ENCODE measurements at places on chromosomes 3 and 15.
A peak's percentile ranks its signal among the peaks of the same experiment; 100 is the strongest.

- no peak for DNase-seq
These were observed 292 bp downstream of the USP4 start for GRCh38 chr3:49339581-49339940.

- no peak for DNase-seq
These were observed 949.0 kb upstream of the SEMA6D start for GRCh38 chr15:46768287-46768686.

- no peak for DNase-seq
These were observed 608.4 kb upstream of the CFAP20DC start for GRCh38 chr3:59658274-59658673.

DNA sequence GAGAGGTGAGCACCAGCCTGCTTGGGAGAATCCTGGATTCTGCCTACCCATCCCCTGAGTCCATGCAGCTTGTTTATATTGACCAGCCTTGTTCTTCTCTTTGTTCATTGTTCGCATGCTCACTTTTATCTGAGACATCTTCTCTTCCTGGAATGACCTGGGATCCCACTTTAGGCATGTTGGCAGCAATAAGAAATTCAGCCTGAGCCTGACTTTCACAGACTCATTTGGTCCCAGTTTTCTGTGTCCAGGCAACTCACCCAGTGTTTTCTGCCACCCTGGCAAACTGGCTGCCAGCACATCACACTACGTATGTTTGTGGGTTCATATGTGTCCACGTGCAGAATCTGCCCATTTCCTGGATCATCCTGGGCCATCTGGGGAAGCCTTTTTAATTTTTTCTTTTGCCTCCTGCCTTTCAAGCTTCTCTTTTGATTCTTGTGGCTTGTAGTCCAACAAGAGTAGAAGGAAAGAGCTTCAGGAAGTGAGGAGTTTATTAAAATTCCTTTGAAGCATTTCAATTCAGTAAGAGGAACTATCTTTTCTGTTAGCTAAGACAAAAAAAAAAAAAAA, 199.9 kb downstream of the FNDC3B start:
- no peak for DNase-seq

- DNase-seq, result no peak
These were observed 106.1 kb upstream of the FRMD4B start for GRCh38 chr3:69491975-69492374.

- no peak for DNase-seq
These were observed 448.7 kb downstream of the TAFA4 start for GRCh38 chr3:68483601-68484000.

- DNase-seq, result no peak
These were observed 43.4 kb upstream of the XCR1 start for GRCh38 chr3:46070595-46071093.

- DNase-seq, result no peak
These were observed 46.7 kb downstream of the AMOTL2 start for GRCh38 chr3:134327594-134327975.

DNA sequence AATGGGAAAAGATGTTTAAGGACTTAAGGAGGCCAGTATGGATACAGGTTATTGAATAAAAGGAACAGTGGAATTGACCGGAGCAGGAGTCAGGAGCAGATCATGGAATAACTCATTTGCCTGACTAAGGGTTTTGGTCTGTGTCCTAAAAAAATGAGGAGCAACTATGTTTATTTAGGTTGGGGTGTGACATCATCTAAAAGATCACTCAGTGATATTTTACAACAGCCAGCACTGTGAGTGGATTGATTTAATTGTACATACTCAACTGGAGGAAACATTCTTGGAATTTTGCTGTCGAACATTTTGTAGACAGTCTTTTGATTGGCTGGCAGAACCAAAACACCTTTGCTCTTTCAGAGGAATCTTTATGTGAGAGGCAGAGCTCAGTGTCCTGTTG, 348.6 kb upstream of the CDIN1 start:
- no peak for DNase-seq

GRCh38 chr15:67110958-67111864, 45.8 kb downstream of the SMAD3 start:
- DNase-seq, result no peak

- DNase-seq, result no peak
These were observed 76.5 kb downstream of the MYO1E start for GRCh38 chr15:59296181-59296617.

DNA sequence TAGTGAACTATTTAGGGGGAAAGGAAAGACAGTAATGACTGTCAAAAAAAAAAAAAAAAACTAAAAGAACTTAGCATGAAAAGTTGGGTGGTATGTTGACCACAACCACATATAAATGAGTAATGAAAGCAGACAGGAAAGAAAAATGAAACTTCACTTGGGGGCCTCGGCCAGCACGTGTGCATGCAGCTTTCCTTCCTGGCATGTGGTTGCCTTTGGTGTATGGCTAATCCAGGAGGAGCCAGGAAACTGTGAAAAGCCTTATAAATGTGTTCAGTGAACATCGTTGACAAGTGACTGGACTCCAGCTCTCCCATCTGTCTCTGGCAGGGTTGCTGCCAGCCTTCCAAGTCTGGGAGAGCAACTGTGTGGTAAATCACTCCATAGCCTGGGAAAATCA, 195.1 kb downstream of the DTWD1 start:
- DNase-seq, result peak; percentile 4

DNA sequence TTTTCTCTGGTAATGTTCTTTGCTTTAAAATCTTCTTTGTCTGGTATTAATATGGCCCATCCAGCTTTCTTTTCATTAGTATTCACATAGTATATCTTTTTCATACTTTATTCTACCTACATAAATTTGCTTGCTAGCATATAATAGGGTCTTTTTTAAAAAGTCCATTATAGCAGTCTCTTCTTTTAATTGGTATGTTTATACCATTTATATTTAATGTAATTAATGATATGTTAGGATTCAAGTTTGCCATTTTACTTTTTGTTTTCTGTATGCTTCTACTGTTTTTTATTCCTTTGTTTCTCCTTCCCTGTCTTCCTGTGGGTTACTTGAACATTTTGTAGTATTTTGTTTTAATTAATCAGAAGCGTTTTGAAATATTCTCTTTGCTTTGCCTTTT, 89.0 kb downstream of the CHCHD6 start:
- DNase-seq, result no peak

DNA sequence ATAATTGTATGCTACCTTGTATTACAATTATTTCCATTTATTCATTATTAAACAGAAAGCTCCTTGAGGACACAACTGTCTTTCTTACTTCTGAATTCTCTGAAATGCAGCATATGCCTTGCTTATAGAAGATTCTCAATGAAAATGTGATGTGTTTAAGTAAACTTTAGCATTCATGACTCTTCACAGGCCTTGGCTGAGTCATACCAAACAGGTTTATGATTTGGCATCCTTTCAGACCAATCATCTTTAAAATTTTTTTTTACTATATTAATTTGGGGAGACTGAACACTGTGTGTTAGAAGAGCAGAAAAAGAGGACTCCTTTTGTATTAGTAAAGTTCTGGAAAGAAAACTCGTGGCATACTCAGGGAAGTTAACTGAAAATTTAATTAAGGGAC, 6.4 kb upstream of the GALK2 start:
- DNase-seq, result no peak

- DNase-seq, result no peak
These were observed 229.0 kb upstream of the C2CD4B start for GRCh38 chr15:62394079-62394478.

DNA sequence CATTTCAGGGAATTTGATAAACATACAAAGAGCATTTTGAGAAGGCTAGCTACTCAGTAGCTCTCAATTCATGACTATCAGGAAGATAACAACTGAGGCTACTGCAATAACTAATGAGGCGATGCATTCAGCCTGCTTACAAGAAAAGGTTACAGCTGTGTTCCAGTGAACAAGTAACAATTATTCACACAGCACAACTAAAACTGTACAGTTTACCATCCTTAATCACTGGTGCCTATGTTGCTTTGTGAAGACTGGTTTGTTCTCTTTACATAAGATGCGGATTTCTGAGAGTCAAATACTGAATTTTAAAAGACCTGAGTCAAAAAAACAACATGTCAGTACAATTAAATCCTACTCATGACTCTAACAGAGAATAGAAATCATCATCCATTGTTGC, 526.3 kb downstream of the OTOL1 start:
- no peak for DNase-seq

GRCh38 chr3:185625784-185626183, 39.7 kb downstream of the SENP2 start:
- no peak for DNase-seq

GRCh38 chr3:26498271-26498670, 124.3 kb upstream of the LRRC3B start:
- DNase-seq, result no peak

DNA sequence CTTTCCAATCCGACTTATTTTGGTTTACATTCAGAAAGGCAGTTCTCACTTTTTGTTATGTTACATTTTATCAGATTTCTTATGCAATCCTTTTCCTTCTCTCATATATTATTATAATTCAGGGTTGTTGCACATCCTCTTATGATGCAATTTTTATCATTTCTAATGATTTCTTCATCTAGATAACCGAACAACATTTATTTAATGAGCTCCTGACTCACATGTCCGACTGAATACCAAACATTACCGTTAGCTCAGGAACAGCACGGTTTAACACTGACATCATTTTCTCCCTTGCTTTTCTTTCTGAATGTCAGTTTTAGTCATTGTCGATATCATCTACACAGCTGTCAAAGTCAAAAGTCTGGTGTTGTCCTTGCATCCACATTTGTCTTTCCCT, 199.2 kb downstream of the BCHE start:
- DNase-seq, result no peak

GRCh38 chr3:196772102-196772501, 32.4 kb downstream of the PAK2 start:
- DNase-seq, result no peak

DNA sequence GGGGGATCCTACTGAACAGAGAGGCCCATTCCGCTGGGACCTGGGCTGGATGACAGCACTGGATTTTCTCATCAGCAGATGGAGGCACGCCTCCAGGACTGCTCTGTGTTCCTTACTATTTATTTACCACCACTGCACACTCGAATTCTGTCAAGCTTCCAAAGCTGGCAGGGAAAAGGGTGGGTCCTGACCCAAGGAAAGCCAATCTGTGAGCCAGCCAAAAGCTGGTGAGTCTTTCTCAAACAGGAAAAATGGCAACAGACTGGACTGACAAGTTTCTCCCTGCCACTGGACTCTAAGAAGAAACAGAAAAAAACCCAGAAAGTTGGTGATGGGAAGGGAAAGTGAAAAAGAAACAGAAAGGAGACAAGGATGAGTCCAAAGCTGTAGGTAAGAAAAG, 37.8 kb downstream of the CD47 start:
- DNase-seq, result peak; percentile 79

GRCh38 chr3:27607370-27607769, 114.8 kb downstream of the EOMES start:
- no peak for DNase-seq

- no peak for DNase-seq
These were observed 166.9 kb downstream of the SMAD6 start for GRCh38 chr15:66868918-66869317.

DNA sequence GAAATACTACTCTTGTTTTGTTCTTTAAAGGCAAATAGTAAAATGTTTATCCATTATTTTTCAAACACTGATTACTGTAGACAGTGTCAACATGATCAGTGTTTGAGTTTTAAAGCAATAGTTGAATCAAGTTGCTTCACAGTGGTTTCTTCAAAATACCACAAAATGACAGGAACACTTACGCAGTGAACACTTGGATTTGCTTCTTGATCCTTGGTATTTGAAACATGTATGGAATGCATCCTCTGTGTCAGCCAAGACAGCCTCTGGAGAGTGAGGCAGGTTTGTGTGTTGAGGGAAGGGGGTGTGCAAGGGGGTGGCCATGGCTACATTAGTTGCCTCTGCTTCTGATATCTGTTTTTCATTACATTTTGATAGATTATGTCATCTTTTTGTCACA, 413.0 kb downstream of the RBMS3 start:
- no peak for DNase-seq

DNA sequence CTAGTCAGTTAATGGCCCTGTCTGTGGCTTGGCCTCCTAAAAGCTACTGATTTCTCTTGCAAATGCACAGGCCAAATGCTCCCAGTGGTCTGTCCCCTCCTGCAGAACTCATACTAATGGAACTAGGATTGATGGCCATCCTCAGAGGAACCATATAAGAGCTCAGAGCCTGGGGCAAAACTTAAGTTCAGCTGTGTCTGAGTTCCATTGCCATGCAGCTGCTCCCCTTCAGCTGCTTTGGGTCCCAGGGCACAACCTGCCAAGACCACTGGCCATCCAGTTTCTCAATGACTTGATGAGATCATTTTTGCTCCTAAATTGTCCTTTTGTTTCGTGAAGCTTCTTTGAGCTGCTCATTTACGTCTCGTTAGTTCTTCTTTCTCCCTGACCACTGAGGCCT, 529.5 kb upstream of the TBL1XR1 start:
- no peak for DNase-seq

GRCh38 chr3:120802916-120803315, 60.4 kb downstream of the GTF2E1 start:
- no peak for DNase-seq

DNA sequence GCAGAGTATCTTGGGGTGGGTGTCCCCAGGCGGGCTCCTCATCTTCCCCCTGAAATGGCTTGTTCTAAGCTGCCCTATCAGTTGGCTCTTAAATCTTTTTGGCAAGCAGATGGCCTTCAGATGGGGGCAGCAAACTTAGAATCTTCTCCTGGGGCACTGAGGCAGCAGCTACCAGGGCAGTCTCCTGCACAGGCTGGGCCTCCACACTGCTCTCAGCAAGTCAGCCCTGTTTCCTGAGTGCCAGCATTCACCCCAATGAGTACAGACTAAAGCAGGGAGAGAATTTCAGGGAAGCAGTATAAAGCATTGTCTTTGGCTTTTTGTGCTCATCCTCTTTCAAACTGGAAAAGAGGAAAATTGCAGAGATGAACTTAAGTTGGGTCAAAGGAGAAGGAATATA, 51.1 kb upstream of the APEH start:
- DNase-seq, result no peak

DNA sequence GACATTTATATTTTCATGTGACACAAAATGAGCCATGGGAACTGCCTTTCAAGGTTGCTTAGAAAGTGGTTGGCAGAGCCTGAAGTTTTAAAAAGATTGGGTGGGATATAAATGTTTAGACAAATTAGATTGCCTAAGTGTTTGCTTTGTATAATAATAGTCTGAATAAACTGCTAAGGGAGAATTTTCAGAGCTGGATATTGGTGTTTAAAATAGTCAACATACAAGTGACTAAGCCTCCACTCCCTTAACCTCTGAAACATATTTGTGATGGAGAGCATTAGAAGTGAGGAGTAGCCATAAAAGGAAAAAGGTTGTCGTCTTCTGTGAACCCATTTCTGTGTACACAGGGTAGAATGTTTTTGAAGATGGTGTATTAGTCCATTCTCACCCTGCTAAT, 201.6 kb downstream of the THSD4 start:
- DNase-seq, result no peak

GRCh38 chr3:12182687-12183441, 24.2 kb upstream of the TIMP4 start:
- DNase-seq, result no peak

DNA sequence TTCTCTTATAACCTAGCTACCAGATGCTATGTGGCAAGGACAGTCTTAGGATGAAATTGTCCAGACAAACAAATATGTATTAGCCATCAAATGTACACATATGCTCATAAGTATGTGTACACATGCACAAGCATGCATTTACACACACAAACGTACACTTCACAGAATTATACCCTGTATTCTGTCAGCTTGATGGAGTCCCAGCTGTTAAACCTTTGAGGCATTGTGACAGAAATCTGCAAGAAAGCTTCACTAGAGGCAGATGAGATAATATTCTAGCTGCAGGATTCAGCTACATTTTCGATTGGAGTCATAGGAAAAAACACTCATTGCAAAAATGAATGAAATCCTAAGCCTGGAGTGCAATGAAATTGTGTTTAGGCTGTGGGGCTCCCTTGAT, 110.6 kb downstream of the CHL1 start:
- DNase-seq, result no peak

All from NCI-H1694 treated with DMSO at 0.1 percent for 48 hours (cell line).